ENCODE measurements at places on chromosomes 3 and 15. TPM values are rescaled to one million over a fixed set of nuclear protein-coding genes. Genes with fewer than 3 reads are reported as not detected.

RHOV gene
- total RNA-seq = 0.16 TPM

RASL12 gene
- 8.3 TPM for total RNA-seq

GABPB1 gene
- total RNA-seq = 46.4 TPM

AGBL1 gene
- total RNA-seq = not detected

PPP1R14D gene
- not detected for total RNA-seq

A4GNT gene
- total RNA-seq = not detected

ZSCAN2 gene
- 7.8 TPM for total RNA-seq

LRRK1 gene
- 21.0 TPM for total RNA-seq

Data from hair follicle dermal papilla cell (primary cell).